ENCODE measurements at places on chromosomes 6 and 20.

GRCh38 chr20:20297752-20298151 lies 70.2 kb upstream of the INSM1 start:
- DNase-seq: no peak

DNA sequence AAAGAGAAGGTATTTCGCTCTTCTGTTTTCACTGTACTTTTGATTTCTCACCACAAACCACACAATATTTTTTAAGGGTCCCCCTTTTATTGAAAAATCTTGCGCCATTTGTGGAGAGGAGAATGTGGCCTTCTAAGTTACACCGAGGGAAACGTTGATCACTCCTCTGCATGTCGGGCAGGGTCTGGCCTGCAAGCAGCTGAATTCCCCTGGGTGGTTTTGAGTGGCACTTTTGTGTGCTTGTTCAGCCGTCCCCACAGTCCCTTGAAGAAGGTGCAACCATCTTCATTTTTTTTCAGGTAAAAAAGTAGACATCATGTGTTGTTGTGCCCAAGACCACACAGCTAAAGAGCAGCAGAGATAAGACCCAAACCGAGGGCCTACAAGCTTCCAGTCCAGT lies 6.1 kb downstream of the GPR31 start:
- no peak for DNase-seq

DNA sequence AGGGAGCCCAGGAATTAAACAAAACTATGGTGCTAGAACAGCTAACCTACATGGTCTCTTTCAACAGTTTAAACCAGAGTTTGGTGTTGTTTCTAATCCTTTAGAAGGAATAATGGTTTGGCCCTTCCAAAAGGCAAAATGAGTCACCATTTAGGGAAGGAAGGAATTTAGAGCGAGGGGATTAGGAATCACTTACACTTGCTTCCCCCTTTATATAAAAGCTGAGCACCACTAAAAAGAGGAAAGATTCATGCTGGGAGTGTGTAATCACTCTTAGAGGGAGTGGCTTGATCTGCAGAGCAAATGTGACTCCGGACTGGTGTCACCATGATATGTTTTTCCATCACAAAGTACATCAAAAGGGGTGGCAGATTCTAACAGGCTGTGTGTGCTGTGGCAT lies 63.6 kb downstream of the F13A1 start:
- DNase-seq: no peak

DNA sequence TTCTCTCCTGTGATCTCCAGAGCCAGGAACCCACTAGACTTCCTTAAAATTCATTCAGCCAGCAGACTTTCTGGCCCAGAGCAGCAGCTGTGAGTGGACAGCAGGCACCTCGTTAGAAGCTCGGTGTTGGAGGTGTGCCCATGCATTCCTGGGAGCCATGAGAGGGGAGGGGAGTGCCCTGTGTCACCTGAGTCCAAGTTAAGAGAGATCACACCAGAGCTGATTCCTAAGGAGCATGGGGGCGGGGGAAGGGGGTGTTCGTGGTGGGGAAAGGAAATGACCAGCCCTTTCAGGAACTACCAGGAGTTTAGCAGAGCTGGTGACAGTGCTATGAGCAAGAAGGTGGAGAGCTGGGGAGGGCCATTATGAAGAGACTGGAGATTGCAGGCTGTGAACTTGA lies 46.9 kb downstream of the GFRA4 start:
- no peak for DNase-seq

- DNase-seq: no peak
Observed at GRCh38 chr6:34391473-34391785, 1.0 kb downstream of the NUDT3 start.

DNA sequence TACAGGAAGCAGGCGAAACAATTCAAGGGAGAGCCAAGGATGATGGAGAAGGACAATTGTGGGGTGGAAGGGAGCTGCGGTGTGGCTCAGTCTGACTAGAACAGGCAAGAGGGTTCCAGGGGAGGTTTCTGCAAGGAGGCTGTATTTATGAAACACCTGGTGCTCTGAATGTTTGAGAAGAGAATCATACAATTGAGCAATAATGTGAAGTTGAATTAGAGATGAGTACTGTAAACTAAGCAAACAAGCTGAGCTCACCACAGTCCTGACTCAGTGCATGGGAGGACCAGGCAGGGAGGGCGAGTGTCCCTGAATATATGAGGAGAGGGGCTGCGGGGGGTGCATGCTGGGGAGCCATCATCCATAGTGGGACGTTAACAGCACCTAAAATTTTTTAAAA lies 279.7 kb downstream of the KIF16B start:
- DNase-seq: no peak

GRCh38 chr6:40640599-40641227 lies 53.5 kb upstream of the LRFN2 start:
- no peak for DNase-seq

DNA sequence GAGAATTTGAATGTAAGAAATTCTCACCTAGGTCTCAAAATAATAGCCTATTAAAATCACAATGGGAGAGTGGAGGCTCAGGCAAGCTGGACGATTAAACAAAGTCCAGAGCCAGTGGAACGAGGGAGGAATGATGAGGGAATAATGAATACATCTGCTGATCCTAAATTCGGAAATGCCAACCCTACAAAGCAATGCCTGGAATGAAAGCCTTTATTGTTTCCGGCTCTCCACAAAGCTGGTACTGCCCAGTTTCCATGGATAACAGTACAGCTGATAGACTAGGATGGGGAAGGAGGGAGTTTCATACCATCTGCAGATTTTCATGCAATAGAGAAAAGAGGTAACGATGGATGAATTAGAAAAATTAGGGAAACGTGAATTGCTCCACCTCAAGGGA lies 356.1 kb downstream of the CBLN4 start:
- no peak for DNase-seq

GRCh38 chr6:159953091-159953601 lies 15.7 kb upstream of the IGF2R start:
- DNase-seq: no peak

DNA sequence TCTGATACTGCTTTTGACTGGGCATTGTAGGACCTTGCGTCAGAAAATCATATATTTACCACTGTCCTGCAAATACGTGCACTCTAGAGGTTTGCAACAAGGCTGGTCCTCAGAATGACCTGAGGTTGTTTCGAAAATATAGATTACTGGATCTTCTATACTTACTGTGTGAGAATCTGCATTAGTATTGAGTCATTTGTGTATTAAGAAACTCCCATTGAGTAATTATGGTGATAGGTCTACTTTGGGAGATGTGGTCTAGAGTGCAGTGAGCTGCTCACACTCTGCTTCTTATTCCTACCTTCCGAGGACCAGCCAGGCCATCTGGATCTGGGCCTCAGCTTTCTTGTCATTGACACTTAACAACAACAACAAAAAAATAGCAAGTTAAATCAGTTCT lies 9.6 kb downstream of the KLHL32 start:
- no peak for DNase-seq

DNA sequence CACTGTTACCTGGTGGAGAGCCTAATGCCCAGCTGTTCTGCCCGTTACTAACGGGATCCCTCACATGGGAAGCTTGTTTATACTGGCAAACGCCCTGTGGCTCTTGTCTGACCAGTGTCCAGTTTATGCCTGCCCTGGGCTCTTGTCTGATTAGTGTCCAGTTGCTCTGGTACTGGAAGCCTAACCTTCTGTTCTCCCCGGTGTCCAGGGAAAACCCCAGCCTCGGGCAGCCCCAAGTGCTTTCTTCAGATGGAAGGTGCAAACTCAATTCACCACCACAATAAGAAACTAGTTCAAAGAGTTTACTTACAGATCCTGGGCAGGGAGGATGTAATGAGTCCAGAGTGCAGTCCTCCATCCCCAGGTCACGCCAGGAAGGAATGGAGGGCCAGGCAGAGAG lies 148.4 kb downstream of the TBXT start:
- no peak for DNase-seq

GRCh38 chr20:45368221-45368980 lies 5.4 kb downstream of the SYS1 start:
- DNase-seq: peak; percentile 32

DNA sequence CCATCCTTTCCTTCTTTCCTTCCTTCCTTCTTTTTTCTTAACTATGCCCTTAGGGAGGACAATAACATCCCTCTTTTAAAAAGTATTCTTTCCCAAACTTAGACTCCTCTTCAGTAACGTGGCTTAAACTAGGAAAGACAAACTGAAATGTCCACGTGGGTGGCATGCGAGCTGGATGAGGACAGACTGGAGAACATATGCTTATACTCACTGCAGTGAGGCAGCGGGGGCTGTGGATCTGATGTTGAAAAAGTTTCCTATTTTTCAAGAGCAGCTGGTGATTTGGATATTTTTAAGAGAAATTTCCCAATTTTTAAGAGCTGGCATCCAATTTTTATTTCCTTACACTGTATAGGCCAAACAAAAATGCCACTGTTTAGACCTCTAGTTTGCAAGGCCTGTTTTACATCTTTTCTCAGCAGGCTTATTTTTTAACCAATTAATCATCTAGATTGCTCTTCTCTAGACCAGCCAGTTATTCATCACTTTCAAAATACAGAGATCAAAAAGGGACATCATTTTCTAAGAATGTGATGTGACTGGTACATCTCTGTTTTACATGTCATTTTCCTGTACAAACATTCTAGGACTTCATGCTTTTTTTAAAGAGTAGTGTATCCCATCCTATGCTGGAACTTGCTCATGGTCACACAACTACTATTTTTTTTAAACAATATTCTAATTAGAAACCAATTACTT lies 226.5 kb downstream of the BTBD9 start:
- DNase-seq: no peak

- DNase-seq: no peak
Observed at GRCh38 chr20:52874241-52874640, 97.9 kb upstream of the TSHZ2 start.

- DNase-seq: no peak
Observed at GRCh38 chr6:56953597-56954402, 1.1 kb upstream of the BEND6 start.

DNA sequence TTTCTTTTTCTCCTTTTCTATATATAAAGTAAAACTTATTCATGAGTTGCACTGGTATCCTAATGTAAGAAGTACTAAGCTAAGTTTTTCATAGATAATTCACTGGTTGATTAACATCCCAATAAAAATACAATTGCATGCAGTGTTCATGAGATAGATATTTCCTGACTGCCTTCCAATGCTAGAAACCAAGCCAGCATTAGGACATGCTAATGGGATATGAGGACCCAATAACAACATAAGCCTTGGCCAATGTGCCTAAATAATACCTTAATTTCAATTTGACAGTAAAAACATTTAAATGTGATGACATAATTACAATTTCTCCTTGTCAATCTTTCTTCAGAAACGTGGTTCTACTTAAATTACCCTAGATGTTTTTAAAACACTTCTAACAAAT lies 152.7 kb downstream of the RNGTT start:
- no peak for DNase-seq

DNA sequence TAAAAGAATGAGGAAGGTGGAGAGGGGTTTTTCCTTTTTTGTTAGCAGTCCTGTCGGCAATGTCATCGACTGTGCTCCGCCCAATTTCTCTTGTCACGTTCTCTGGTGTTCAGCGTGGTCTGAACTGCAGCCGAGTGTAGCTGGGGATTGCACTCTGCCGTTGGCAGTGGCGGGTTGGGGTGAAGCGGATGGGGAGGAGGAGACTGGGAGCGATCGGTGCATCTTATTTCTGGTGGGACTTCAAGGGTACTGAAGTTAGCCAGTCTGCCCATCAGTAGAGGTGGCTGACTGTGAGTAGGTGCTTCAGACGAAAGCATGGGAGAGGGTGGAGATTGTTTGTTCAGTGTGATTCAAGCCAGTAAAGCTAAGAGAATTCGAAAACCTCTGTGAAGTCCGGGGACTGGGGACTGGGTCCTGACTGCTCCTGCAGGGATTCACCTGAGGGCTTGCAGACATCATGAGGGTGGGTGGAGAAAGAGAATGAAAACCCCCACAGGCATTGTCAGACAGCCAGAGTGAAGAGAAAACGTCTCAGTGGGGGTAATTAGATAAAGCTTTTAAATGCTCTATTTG lies 5.1 kb downstream of the RREB1 start:
- no peak for DNase-seq

DNA sequence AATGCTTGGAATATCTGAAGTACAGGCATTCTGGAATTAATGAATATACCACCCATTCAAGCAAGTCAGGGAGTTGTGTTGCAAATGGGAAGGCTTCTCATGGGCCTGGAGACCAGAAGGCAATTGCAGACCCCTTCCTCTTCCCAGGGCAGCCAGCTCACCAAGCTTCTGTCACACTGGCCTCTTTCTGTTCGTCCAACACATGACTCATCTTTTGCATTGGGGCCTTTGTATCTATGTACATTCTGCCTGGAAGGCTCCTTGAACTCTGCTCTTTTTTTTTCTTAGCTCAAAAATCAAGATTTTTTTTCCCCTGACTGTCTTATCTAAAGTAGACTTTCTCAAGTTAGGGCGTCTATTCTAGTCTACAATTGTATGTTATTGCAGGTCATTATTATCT lies 132.9 kb upstream of the MYLIP start:
- no peak for DNase-seq

GRCh38 chr6:36177166-36177565 lies 19.4 kb upstream of the BRPF3 start:
- DNase-seq: no peak

GRCh38 chr6:133802861-133803260 lies 86.1 kb upstream of the TCF21 start:
- DNase-seq: no peak

GRCh38 chr6:105313211-105313610 lies 89.7 kb downstream of the PREP start:
- DNase-seq: no peak

- no peak for DNase-seq
Observed at GRCh38 chr6:53796451-53796780, 1.6 kb downstream of the LRRC1 start.

- no peak for DNase-seq
Observed at GRCh38 chr6:170130201-170130621, 160.7 kb downstream of the DLL1 start.

GRCh38 chr6:142821860-142822259 lies 123.1 kb downstream of the HIVEP2 start:
- no peak for DNase-seq

DNA sequence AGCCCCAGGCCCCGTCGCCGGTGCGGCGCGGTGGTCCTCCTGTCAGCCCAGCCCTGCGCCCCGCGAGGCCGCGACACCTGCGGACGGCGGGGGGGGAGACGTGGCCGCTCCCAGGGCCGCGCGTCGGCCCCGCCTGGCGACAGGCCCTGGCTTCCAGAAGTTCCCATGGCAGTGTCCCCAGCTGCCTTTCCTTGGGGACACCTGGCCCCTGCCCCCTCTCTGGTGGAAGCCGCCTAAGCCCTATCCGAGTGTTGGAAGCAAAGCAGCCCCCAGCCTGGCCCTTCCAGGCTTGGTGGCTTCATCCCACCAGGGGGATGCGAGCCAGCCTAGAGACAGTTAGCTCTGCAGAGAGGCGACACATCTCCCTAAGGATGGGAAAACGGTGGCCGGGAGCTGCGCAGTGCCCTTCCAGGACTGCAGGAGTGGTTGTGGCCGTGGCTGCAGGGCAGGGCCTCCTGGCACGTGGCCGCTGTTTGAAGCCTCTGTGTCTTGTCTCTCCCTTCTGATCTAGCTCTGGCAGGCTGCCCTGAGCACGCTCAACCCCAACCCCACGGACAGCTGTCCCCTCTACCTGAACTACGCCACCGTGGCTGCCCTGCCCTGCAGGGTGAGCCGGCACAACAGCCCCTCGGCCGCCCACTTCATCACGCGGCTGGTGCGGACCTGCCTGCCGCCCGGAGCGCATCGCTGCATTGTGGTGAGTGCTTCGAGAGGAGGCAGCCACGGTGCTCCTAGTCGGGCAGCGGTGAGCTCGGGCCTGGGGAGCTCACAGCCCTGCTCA lies 816 bp downstream of the NPEPL1 start:
- DNase-seq: peak; percentile 32

All from effector memory CD8-positive, alpha-beta T cell (primary cell).